ENCODE measurements at places on chromosomes 2 and 18.

DNA sequence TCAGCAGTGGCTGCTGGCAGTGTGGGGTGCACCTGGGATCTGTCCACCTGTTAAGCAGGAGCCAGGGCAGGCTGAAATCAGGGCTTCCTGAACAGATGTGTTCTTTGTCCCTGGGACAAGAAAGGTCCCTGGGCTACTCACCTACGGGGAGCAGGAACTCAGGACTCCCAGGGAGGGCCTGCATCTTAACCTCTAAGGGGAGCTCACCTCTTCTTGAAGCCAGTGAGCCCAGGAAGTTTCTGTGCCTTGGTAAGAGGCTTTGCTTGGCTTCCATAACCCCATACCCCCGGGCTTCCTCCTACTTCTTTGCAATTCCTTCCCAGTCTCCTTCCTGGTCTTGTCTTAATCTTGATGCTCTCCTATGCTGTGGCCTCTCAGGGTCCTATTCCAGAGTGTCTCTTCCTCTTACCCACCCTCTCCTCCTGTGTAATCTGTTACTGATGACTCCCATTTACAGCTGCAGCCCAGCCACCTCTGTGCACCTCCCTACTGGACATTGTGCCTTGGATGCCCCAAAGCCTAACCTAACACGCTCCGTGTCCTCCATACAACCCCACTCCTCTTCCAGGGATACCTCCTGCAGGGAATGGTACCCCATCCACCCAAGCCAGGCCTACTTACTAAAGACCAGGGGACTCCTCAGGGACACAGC, 55.7 kb upstream of the MAPRE3 start:
- no peak for DNase-seq

DNA sequence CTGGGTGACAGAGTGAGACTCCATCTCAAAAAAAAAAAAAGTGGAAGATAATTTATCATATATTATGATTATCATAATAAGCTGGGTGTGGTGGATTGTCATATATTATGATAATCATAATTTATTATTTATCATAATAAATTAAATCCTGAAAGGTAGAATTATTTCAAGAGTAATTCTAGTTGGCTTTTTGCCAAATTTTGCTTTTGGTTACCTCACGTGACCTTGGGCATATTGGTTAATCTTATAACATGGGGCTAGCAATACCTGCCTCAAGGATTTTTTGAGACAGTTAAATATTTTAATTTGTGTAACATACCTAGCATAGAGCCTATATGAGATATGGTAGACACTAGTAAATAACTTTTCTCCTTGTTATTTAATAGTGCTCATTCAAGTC, 111.3 kb upstream of the TTC27 start:
- no peak for DNase-seq

GRCh38 chr2:233221378-233222063, 30.0 kb upstream of the ATG16L1 start:
- no peak for DNase-seq

DNA sequence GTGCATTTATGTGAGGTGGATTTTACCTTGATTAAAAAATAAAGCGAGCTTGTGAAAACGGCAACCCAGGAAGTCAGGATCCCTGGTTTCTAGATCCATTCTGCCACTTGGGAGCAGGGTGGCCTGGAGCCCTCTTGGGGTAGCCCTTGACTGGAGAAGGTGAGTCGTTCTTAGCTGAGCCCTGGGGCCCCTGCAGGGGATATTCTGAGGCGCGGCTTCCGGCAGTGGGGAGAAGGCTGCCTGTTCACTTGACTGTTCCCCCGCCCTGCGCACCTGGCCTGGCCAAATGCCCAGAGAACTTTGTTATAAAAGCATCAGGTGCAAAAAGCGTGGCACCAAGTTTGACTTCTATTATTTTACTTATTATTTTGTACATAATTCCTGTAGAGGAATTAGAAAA, 221.9 kb downstream of the DYSF start:
- no peak for DNase-seq

GRCh38 chr2:234623521-234623991, 126.7 kb upstream of the ARL4C start:
- DNase-seq, result no peak

GRCh38 chr2:158378926-158379325, 77.6 kb downstream of the CCDC148 start:
- no peak for DNase-seq

DNA sequence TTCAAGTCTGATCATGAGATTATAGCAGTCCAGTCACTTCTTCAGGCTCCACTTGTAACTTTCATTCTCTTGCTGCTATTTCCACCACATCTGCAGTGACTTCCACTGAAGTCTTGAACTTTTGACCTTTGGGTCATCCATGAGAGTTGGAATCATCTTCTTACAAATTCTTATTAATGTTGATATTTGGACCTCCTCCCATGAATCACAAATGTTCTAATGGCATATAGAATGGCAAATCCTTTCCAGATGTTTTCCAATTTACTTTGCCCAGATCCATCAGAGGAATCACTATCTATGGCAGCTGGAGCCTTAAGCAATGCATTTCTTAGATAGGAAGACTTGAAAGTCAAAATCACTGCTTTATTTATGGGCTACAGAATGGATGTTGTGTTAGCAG, 159.4 kb downstream of the LTBP1 start:
- DNase-seq, result no peak

DNA sequence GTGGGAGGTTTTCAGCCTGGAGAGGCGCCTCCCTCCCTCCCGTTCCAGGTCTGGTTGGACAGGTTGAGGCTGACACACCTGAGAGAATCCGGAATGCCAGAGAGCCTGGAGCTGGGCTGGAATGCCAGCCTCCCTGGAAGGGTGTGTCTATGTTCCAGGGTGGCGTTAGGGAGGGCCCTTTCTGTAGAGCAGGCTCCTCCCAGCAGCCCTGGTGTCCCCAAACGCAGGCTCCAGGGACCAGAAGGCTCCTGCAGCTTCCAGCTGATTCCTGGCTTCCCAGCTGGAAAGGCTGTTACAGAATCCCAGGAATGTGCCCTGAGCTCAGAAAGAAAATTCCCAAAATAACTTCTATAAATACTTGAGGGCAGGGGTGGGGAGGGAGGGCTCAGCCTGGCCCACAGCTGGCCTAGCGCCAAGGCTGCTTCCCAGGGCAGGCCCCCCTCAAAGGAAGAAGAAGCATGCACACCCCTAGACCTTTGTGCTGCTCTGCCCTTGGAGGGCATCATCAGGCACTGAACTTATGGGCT, 85.4 kb downstream of the STPG4 start:
- no peak for DNase-seq

DNA sequence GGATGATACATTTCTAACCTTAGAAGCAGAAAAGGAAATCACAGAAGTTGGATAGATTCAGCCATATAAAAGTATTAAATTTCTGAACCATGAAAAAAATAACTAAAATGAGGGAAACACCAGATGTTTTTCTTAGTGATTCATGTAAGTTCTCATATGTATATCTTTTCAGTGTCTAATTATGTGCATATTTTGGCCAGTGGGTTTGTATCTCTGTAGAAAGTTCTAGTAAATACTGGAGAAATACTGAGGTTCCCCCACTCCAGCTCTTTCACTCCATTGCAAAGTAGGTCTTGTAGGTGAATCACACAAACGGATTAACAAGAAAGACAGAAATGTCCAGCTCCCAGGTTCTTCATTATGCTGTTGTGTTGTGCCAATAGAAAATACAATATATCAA, 222.3 kb downstream of the NEDD4L start:
- no peak for DNase-seq

DNA sequence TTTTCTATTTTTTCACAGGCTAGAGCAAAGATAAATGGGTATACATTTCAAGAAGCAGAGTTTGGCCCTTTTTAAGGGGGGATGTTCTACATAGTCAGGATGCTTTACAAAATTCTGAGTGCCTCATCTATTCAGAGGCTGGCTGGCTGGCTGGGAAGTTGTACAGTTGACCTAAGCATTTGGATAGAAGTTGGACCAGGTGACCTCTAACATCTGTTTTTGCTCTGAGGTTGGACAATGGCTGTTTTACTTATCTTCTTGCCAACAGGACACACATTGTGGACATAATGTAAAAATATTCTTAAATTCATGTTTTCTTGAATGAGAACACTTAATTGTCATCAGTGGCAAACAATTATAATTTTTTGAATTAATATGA, 205.4 kb downstream of the PTPRM start:
- DNase-seq, result no peak

DNA sequence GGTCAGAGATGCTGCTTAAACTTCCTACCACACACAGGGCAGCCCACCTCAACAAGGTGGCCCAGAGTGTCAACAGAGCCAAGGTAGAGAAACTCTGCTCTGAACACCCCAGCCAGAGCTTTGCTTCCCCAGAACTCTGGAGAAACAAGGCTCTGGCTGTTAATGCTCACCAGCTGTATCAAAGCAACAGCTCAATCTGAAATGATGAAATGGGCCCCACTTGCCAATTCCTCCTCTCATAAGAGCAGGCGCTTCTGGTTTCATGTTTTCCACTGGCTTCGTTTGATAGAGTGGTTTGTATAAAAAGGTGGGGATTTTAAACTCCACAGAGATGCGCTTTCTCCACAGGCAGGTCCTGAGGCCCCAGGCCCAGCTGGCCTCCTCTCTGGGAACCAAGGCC, 60.9 kb upstream of the TFCP2L1 start:
- no peak for DNase-seq

GRCh38 chr2:190466819-190467446, 58.8 kb downstream of the MFSD6 start:
- DNase-seq, result no peak

- DNase-seq, result peak; percentile 82
Measured at GRCh38 chr18:26301681-26302080, 75.4 kb downstream of the TAF4B start.

GRCh38 chr2:168632709-168633121, 169.7 kb upstream of the NOSTRIN start:
- DNase-seq, result no peak

DNA sequence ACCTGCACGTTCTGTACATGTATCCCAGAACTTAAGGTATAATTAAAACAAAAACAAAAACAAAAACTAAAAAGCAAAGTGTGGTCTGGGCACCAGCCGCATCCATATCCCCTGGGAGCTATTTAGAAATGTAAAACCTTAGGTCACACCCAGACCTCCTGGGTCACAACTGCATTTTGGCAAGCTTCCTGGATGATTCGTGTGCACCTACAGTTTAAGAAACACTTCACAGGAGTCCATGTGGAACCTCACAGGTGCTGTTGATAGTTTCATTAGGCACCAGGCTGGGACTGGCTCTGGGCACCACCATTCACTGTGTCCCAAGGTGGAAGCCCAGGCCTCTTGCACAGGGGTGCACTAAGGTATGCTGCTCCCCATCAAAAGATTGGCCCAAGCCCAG, 103.6 kb upstream of the BOD1L2 start:
- DNase-seq, result no peak

- DNase-seq, result no peak
Measured at GRCh38 chr18:77433076-77433475, 183.4 kb downstream of the GALR1 start.

- DNase-seq, result no peak
Measured at GRCh38 chr18:46152436-46152807, 48.2 kb downstream of the HAUS1 start.

Data from epithelial cell of proximal tubule (primary cell).